A549 treated with Mapracorat at 1 μM for 4 hours (cell line): ENCODE measurements at places on chromosomes 16 and 17. TPM values are rescaled to one million over a fixed set of nuclear protein-coding genes. Genes with fewer than 3 reads are reported as not detected.

Gene GSDMA
- total RNA-seq = not detected in 5 replicates

Gene C17orf107
- 0.16 to 0.48 TPM (median 0.28 TPM) in 5 replicates for total RNA-seq

Gene TLK2
- 25.9 to 36.5 TPM (median 30.4 TPM) in 5 replicates for total RNA-seq

Gene RRAD
- 27.6 to 46.6 TPM (median 39.4 TPM) in 5 replicates for total RNA-seq

Gene RNF166
- 11.8 to 20.1 TPM (median 16.7 TPM) in 5 replicates for total RNA-seq
